Right lobe of liver (tissue), 6 donors: ENCODE measurements at places on chromosomes 2 and 18. TPM values are rescaled to one million over a fixed set of nuclear protein-coding genes. Genes with fewer than 3 reads are reported as not detected.
A peak's percentile ranks its signal among the peaks of the same experiment; 100 is the strongest.

- DNase-seq = no peak
- peaks cover 15% of the 10 kb centered on the region for H3K4me1 ChIP-seq
- H3K27me3 ChIP-seq = no peaks in the 10 kb centered on the region
- no peaks in the 10 kb centered on the region for H3K36me3 ChIP-seq
Observed at GRCh38 chr2:68768951-68769350, 34.3 kb downstream of the ARHGAP25 start.

GRCh38 chr2:226031647-226032501, 632.4 kb downstream of the NYAP2 start:
- no peak overlapping the region for H3K27ac ChIP-seq
- no peaks in the 10 kb centered on the region for H3K4me1 ChIP-seq
- peak overlapping the region; percentile 55 for H3K4me3 ChIP-seq

GRCh38 chr18:63868546-63868945, 19.0 kb upstream of the SERPINB2 start:
- H3K4me3 ChIP-seq = no peak overlapping the region
- no peaks in the 10 kb centered on the region for H3K4me1 ChIP-seq
- no peak overlapping the region for H3K27ac ChIP-seq
- H3K27me3 ChIP-seq = no peaks in the 10 kb centered on the region

DNA sequence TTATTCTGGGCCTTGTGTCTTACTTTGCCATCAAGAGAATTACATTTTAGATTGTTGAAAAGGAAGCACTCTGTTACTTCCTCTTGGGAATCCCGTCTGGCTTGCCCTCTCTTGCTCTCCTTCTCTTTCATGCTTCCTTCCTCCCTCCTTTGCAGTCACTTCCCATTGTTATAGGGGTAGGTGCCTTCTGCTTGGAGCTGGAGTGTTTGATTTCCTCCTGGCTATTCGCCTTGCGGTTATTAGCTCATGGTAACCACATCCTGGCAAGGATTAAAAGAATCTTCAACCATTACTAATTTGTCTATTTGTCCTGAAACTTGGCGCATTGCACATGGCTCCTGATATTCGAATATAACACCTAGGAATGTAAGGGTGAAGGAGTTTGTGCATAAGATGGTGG, 115.0 kb downstream of the CERS6 start:
- no peak for DNase-seq
- H3K4me1 ChIP-seq = no peaks in the 10 kb centered on the region
- no peak overlapping the region for H3K4me3 ChIP-seq
- H3K36me3 ChIP-seq = no peaks in the 10 kb centered on the region
- no peak overlapping the region for H3K27ac ChIP-seq

DNA sequence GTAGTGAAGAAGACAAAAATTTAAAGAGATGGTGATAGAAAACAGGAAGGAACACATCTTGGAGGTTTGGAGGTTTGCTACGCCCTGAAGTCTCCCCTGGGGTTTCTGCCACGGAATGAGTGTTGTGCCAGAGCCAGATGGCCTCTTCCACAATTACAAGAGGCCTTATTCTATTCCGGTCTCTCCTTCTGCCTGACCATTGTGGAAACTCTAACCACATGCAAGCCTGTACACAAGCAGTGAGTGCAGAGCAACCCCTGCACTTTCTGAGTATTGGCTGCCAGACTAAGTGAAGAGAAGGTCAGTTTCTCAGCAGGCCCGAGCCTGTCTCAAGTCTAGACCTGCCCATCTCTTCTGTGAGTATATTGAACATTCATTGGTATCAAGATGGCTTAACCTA, 22.7 kb upstream of the MYO1B start:
- H3K4me1 ChIP-seq = peaks cover 13% of the 10 kb centered on the region
- no peaks in the 10 kb centered on the region for H3K36me3 ChIP-seq
- H3K27me3 ChIP-seq = no peaks in the 10 kb centered on the region
- no peak for DNase-seq
- no peak overlapping the region for H3K4me3 ChIP-seq
- no peak overlapping the region for H3K27ac ChIP-seq

- H3K36me3 ChIP-seq = no peaks in the 10 kb centered on the region
- H3K27ac ChIP-seq = no peak overlapping the region
- no peak for DNase-seq
- no peaks in the 10 kb centered on the region for H3K4me1 ChIP-seq
- H3K27me3 ChIP-seq = no peaks in the 10 kb centered on the region
Observed at GRCh38 chr2:36507408-36507812, 90.6 kb downstream of the FEZ2 start.

DNA sequence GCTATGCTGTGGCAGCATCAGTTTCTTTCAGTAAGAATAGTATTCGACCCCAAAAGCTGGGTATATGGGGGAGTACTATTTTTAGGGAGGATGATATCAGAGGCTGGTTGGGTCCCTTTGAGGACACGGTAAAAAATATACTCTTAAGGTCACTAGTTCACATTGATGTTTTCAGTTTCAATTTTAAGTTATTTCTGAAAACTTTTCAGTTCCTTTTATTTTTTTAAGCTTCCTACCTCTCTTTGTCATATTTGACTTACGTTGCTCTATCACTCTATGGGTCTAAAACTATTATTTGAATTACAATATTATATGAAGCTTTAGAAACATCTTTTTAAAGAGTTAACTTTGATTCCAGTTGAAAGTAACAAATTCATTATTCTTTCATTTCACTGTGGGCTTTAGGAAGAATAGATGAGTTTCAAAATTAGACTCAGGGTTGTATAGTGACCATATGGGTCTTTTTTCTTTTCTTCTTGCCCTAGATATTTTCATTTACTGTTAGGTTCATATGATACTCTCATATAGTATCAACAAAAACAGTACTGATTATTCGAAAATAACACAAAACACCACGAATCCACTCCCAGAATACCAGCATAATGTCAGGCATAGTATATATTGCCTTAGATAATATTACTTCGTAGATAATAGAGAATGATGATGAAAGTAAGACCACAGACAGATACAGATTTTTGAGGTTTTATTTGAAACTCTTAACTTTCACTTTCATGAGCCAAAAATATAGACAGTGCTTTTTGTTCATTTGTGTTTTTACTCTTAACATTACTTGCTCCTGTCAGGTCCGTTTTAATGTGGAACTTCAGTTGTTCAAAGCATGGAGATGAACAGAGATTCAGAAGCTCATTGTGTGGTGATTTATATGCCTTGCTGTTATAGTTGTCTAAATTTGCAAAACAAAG, 9.8 kb downstream of the RMDN2 start:
- no peak overlapping the region for H3K4me3 ChIP-seq
- H3K4me1 ChIP-seq = no peaks in the 10 kb centered on the region
- DNase-seq = no peak
- H3K27me3 ChIP-seq = no peaks in the 10 kb centered on the region
- no peak overlapping the region for H3K27ac ChIP-seq

GRCh38 chr2:207352978-207353671, 176.6 kb upstream of the CREB1 start:
- no peaks in the 10 kb centered on the region for H3K36me3 ChIP-seq
- no peak for DNase-seq
- H3K4me3 ChIP-seq = no peak overlapping the region
- no peak overlapping the region for H3K27ac ChIP-seq
- no peaks in the 10 kb centered on the region for H3K4me1 ChIP-seq

DNA sequence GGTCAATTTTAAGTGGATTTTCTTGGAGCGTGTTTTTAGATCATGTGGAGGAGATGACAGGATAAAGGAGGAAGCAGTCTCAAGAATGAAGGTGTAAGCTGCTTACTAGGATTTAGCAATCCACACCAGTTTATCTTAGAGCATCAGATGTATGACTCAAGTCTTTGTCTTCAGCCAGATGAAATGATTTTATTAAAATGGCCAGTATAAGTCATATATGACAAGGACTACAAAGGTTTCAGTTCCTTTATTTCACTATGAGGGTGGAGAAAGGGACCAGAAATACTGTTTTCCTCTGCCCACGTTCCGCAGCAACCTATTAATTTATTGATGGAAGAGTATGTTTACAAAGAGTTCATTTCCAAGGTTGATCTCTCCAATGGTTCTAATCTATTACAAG, 970.5 kb upstream of the SLC39A10 start:
- DNase-seq = no peak
- no peaks in the 10 kb centered on the region for H3K36me3 ChIP-seq
- no peaks in the 10 kb centered on the region for H3K4me1 ChIP-seq
- no peak overlapping the region for H3K4me3 ChIP-seq

GRCh38 chr18:9695605-9696004, 12.5 kb upstream of the RAB31 start:
- no peaks in the 10 kb centered on the region for H3K4me1 ChIP-seq
- no peak overlapping the region for H3K27ac ChIP-seq
- no peak overlapping the region for H3K4me3 ChIP-seq
- peak; percentile 38 for DNase-seq

- H3K4me3 ChIP-seq = no peak overlapping the region
- H3K27me3 ChIP-seq = no peaks in the 10 kb centered on the region
- H3K27ac ChIP-seq = no peak overlapping the region
- H3K4me1 ChIP-seq = no peaks in the 10 kb centered on the region
- DNase-seq = no peak
Observed at GRCh38 chr2:25912851-25913695, 34.8 kb upstream of the ASXL2 start.

Gene AP1S3
- 12.7 TPM for total RNA-seq

Gene PSMA8
- not detected for total RNA-seq

Gene PRKAG3
- not detected for total RNA-seq

Gene UGT1A3
- 49.3 TPM for total RNA-seq

Gene LYG1
- 1.00 TPM for total RNA-seq
